Karpas-422 (cell line): ENCODE measurements at places on chromosomes 16 and 17. TPM values are rescaled to one million over a fixed set of nuclear protein-coding genes. Genes with fewer than 3 reads are reported as not detected.

GRCh38 chr16:82824408-82824807 is 197.6 kb downstream of the CDH13 start:
- no peak overlapping the region for H3K4me3 ChIP-seq
- DNase-seq: no peak
- H3K4me1 ChIP-seq: no peaks in the 10 kb centered on the region

DNA sequence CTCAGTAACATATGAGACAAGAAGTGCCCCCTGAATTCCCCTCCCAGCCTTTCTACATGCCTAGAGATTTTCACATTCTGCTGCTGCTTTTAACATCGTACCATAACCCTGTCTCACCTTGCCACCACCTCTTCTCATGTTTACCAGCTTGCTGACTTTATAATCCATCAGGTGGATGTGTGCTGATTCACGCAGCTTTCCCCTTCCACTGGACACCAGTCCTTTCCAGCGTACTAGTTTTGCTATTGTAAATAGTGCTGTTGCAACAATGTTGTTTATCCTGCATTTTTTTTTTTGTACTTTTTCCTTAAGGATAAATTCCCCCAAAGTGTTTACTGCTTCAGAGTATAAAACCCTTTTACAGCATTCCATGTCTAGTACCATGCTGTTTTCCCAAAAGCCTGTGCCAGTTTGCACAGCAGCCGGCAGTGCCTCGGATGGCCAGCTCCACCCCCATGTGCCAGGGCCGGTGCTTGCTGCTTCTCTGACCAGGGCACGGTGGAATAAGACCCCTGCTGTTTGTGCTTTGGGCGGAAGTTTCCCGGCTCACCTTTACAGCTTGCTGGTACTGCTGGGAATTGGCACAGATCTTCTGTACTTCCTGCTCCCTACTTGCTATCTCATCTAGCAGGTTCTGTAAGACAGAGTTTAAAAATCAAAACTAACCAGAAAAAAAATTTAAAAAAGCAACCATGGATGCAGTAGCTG is 41.3 kb downstream of the UBN1 start:
- no peak overlapping the region for H3K4me3 ChIP-seq
- no peak for DNase-seq
- H3K36me3 ChIP-seq: 0 out of 2 replicates have a peak, but pooled peaks cover 3% of the 10 kb centered on the region
- no peaks in the 10 kb centered on the region for H3K27me3 ChIP-seq
- no peak overlapping the region for H3K27ac ChIP-seq

DNA sequence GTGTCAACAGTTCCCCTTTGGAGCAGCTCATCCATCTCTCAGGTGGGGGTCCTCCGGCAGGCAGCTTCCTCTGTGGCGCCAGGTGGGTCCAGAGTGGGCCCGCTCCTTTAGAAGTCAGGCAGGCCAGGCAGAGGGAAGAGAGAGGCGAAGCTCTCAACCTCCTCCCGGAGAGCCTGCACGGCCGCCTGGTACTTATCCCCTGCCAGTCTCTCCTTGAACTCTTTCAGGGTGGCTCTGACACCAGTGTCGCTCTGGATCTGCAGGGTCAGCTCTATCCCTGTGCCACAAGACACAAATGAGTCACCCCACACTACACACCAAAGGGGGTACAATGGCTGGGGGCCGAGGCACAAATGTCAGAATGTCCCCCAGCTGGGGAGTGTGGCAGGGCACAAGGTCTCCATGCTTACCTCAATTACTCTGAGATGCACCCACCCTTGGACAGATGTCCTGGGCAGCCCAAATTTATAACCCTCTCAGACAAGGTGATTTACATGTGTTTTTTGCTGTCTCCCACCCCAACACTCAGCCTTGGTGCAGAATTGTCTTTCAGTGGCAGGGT is 13.6 kb downstream of the SMCR8 start:
- peaks cover 11% of the 10 kb centered on the region for H3K4me1 ChIP-seq
- H3K4me3 ChIP-seq: no peak overlapping the region
- no peak for DNase-seq
- no peaks in the 10 kb centered on the region for H3K27me3 ChIP-seq
- H3K27ac ChIP-seq: no peak overlapping the region

- H3K36me3 ChIP-seq: no peaks in the 10 kb centered on the region
- no peak overlapping the region for H3K4me3 ChIP-seq
- peaks cover 11% of the 10 kb centered on the region for H3K4me1 ChIP-seq
- DNase-seq: no peak
Observed at GRCh38 chr16:10663146-10663545, 31.6 kb downstream of the TEKT5 start.

TPSAB1 gene
- total RNA-seq: not detected in 2 replicates

BAIAP3 gene
- 0.18 TPM in 1 of 2 replicates, not detected in the other for total RNA-seq

KCNJ18 gene
- not detected in 2 replicates for total RNA-seq

ZNF747 gene
- total RNA-seq: 9.8 and 16.9 TPM in 2 replicates

IRX3 gene
- not detected in 2 replicates for total RNA-seq
